B cell (primary cell): ENCODE measurements at places on chromosomes 3 and 15. TPM values are rescaled to one million over a fixed set of nuclear protein-coding genes. Genes with fewer than 3 reads are reported as not detected.

GRCh38 chr15:66633041-66633937 is 67.5 kb upstream of the LCTL start:
- no peak overlapping the region for H3K4me3 ChIP-seq
- H3K27ac ChIP-seq, result no peak overlapping the region
- DNase-seq, result no peak
- no peaks in the 10 kb centered on the region for H3K4me1 ChIP-seq
- no peaks in the 10 kb centered on the region for H3K27me3 ChIP-seq

GOLGA8Q gene
- total RNA-seq, result 2.3 and 2.5 TPM in 2 replicates

DNA sequence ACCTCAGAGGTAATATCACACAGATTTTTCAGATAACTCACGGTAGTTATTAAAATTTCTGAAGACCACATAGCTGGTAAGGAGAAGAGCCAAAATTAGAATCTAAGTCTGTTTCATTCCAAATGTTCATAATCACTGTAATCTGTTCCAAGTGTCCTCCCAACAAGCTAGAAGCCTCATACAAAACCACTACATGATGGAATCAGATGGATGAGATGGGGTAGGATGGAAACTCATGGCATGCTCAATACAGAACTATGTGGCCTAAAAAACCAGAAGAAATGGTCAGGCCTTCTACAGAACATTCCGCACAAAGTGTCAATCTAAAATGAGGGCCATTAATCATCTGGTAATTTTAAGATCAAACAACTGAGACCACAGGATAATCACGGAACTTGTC is 91.8 kb downstream of the THBS1 start:
- DNase-seq, result no peak
- no peak overlapping the region for H3K4me3 ChIP-seq
- H3K27me3 ChIP-seq, result no peaks in the 10 kb centered on the region

GRCh38 chr15:66702787-66703539 is 927 bp downstream of the SMAD6 start:
- DNase-seq, result peak; percentile 68
- no peak overlapping the region for H3K27ac ChIP-seq
- peak overlapping the region; percentile 63 for H3K4me3 ChIP-seq
- H3K4me1 ChIP-seq, result peaks cover 27% of the 10 kb centered on the region
- no peaks in the 10 kb centered on the region for H3K36me3 ChIP-seq
- no peaks in the 10 kb centered on the region for H3K27me3 ChIP-seq

GRCh38 chr3:100231668-100232067 is 29.1 kb upstream of the TBC1D23 start:
- no peak for DNase-seq
- H3K27ac ChIP-seq, result no peak overlapping the region
- no peaks in the 10 kb centered on the region for H3K27me3 ChIP-seq
- H3K4me1 ChIP-seq, result no peaks in the 10 kb centered on the region
- no peaks in the 10 kb centered on the region for H3K36me3 ChIP-seq
- no peak overlapping the region for H3K4me3 ChIP-seq

ANAPC13 gene
- total RNA-seq, result 26.7 and 29.3 TPM in 2 replicates

GRCh38 chr3:192861972-192862371 is 55.7 kb downstream of the MB21D2 start:
- no peaks in the 10 kb centered on the region for H3K27me3 ChIP-seq
- no peaks in the 10 kb centered on the region for H3K36me3 ChIP-seq
- H3K27ac ChIP-seq, result no peak overlapping the region
- H3K4me3 ChIP-seq, result no peak overlapping the region
- no peak for DNase-seq

DNA sequence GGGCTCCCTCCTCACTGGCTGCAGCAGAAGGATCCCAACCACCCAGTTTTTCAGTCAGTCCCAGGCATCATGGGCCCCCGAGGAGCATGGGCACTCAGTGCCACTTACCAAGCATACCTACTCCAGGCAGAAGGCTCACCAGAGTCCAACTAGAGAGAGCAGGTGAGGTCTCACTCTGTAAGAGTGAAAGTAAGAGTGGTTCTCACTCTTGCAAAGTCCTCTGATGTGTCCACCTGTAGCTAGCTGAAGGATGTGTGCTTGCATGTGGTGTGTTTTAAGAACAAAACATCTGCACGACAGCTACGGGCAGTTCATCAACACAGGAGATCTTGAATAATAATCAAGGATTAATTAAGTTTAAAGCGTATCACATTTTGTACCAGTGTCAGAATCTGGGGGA is 49.7 kb downstream of the CCK start:
- peaks cover 47% of the 10 kb centered on the region for H3K4me1 ChIP-seq
- H3K27me3 ChIP-seq, result no peaks in the 10 kb centered on the region
- H3K36me3 ChIP-seq, result peaks cover 68% of the 10 kb centered on the region
- no peak for DNase-seq
- no peak overlapping the region for H3K4me3 ChIP-seq

RARB gene
- not detected in 2 replicates for total RNA-seq

MUC20 gene
- total RNA-seq, result 11.1 and 15.6 TPM in 2 replicates

DNA sequence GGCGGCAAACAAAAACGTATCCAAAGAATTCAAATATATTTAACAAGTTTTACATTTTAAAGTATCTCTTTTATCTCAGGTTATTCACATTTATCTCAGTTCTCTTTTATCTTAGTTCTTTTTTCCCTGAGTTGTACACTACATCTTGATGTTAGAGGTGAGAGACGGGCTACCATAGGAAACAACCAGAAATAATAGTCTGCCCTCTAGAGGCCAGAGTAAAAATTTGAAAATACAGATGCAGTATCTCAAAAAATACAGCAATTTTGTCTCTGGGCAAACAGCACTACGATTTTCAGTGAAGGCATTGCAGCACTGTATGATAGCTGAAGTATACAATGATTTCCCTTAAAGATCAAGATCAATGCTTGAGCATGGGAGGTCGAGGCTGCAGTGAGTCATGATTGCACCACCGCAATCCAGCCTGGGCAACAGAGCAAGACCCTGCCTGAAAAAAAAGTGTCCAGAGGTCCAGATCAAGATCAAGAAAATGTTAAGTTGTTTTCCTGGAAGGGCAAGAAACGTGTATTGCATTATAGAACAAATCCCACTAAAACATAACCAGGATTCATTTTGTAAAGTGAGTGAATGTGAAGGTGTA is 82.6 kb upstream of the ATP11B start:
- no peak overlapping the region for H3K27ac ChIP-seq
- DNase-seq, result peak; percentile 47
- H3K4me1 ChIP-seq, result no peaks in the 10 kb centered on the region
- no peak overlapping the region for H3K4me3 ChIP-seq
- H3K36me3 ChIP-seq, result no peaks in the 10 kb centered on the region

GRCh38 chr3:36482880-36483279 is 102.6 kb downstream of the STAC start:
- H3K36me3 ChIP-seq, result no peaks in the 10 kb centered on the region
- no peak overlapping the region for H3K4me3 ChIP-seq
- H3K27ac ChIP-seq, result no peak overlapping the region
